NCI-H187 treated with DMSO at 0.1 percent for 48 hours (cell line): ENCODE measurements at places on chromosomes 1 and 21.

DNA sequence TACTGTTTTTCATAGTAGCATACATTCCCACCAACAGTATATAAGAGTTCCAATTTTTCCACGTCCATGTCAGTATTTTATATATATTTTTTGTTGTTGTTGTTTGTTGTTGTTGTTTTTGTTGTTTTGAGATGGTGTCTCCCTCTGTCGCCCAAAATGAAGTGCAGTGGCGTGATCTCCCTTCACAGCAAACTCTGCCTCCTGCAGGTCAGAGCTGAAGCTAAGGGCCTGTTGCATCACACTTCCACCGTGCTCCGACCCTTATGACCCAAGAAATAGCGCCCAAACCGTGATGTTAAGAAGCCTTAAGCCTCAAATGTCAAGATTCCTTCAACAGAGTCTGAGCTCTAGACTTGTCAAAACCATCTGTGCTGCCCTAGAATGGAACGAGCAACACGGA, 2032.3 kb downstream of the MRPL39 start:
- no peak for DNase-seq

DNA sequence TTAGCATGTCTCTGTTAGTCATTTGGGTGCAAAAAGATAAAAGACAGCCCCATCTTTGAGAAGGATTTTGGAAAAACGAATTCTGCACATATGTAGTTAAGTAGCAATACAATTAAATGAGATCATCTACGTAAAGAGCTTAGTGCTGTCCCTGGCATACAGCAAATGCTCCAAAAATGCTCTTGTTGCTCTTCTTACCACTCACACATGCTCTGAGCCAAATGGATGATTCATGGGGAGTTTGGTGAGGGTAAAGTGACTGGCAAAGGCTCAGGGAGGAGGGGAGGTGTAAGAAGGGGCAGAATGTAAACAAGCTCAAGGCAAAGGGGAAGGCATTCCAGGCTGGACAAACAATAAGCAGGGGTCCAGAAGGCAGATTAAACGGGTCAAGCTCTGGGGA, 191.9 kb downstream of the AK5 start:
- no peak for DNase-seq

DNA sequence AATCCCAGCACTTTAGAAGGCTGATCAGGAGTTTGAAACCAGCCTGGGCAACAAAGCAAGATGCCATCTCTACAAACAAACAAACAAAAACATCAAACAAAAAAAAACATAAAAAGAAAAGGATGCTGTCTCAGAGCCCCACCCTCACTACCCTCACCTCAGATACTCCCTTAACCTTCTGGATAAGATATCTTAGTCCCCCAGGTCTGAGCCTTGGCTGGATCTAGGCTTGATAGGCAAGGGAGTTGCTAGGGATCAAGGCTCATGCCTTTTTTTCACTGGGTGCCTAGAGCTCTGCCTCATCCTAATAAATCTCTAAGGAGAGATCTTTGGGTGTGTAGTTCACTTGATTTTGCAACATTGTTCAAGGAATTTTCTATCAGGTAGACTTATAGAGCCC, 7.4 kb downstream of the HDAC1 start:
- no peak for DNase-seq

- DNase-seq: no peak
These were observed 15.2 kb downstream of the CDK18 start for GRCh38 chr1:205519541-205520131.

- no peak for DNase-seq
These were observed 216.3 kb upstream of the CAMK1G start for GRCh38 chr1:209367061-209367772.

DNA sequence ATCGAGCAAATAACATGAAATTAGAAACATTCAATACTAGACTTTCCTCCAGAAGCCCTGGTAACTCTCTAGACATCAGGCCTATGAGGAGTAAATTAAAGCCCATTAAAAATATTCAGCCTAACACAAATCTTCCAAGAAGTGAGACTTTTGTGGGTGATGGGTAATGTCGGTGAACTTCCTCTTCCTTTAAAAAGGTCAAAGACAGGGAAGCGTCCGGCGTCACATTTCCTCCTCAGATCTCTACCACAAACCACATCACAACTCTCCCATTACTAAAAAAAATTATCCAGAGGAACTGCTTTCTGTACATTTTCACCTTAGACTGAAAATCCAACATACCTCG, 1.4 kb downstream of the EIF4G3 start:
- DNase-seq: no peak

GRCh38 chr1:31306278-31306677, 9.4 kb downstream of the ZCCHC17 start:
- DNase-seq: no peak

- DNase-seq: no peak
These were observed 3.9 kb upstream of the COL16A1 start for GRCh38 chr1:31707711-31708110.

- no peak for DNase-seq
These were observed 1.2 kb downstream of the ABCB10 start for GRCh38 chr1:229557200-229557850.

DNA sequence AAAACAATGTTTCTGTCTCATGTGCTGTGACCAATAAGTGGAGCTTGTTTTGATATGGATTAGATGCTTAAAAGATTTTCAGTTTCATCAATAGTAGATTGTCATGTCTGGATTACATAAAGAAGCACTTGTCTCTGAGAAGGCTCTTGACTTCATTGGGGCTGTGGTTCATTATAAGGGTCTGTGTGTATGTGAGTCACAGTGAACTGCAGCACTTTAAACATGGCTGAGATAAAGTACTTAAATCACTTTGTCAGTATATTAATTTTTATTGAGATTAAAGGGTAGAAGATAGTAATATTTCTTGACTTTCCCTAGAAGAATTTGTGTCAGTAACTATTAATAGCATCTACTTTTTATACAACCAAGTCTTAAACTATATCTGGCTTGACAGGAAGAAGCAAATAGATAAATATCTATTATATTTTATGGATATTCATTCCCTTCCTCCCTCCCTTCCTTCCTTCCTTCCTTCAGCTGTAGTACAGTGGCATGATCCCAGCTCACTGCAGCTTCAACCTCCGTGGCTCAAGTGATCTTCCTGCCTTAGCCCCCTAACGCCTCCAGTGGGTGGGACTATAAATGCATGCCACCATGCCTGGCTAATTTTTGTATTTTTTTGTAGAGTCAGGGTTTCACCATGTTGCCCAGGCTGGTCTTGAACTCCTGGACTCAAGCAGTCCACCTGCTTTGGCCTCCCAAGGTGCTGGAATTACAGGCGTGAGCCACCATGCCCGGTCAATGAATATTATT, 48.8 kb downstream of the ZFYVE9 start:
- DNase-seq: no peak

GRCh38 chr1:17239420-17239819, 9.5 kb upstream of the PADI3 start:
- peak; percentile 1 for DNase-seq

DNA sequence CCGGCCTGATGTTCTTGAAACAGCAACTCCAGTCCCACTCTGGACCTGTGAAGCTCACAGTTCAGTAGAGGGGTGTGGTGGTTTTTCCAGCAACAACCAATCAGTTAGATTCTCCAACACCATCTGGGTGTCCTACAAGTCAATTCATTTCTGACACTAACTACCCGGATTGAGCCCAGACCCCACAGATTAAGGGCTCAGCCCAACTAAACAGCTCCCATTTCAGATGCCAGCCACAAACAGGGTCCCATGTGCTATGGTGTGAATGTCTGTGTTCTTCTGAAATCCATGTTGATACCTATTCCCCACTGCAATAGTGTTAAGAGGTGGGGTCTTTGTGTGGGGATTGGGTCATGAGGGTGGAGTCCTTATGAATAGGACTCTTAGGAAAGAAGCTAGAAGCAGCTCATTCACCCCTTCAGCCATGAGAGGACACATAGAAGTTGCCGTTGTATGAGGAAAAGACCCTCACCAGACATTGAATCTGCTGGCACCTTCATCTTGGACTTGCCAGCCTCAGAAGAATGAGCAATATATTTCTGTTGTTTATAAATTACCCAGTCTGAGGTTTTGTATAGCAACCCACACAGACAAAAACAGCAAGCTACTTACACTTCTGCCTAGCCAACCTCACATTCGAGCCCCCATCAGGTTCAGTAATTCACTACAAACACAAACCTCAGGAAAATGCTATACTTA, 53.6 kb downstream of the IRF2BP2 start:
- DNase-seq: no peak

- no peak for DNase-seq
These were observed 71.2 kb upstream of the GJB5 start for GRCh38 chr1:34683616-34684015.

DNA sequence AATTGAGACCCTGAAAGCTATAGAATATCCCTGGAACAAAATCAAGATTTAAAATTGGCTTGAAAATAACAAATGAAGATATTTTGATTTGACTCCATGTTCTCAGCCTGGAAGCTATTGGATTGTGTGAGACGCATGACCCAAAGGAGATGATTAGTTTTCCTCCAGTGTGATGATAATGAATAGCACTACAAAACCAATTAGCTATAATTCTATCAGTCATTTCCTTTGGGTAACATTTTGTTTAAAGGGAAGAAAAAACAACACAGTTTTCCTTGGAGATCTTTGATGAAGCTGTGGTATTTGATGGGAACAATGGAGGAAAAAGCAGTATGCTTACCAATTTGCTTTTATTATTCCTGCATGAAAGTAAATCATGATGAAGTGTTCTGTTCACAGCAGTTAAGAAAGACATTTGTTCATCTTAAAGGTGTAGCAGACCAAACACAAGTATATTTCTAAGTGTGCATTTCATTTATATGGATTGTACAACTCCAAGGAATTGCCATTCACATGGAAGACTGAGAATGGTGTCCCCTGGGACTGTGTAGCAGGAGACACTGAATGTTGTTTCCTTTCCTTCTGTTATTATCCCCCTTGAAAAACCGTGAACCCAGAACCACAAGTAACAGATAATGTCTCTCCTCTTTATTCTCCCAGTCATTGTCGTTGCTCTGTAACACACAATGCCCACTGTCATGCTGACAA, 111.4 kb downstream of the CACHD1 start:
- peak; percentile 82 for DNase-seq

- no peak for DNase-seq
These were observed 1.2 kb downstream of the GPR153 start for GRCh38 chr1:6259491-6260362.

DNA sequence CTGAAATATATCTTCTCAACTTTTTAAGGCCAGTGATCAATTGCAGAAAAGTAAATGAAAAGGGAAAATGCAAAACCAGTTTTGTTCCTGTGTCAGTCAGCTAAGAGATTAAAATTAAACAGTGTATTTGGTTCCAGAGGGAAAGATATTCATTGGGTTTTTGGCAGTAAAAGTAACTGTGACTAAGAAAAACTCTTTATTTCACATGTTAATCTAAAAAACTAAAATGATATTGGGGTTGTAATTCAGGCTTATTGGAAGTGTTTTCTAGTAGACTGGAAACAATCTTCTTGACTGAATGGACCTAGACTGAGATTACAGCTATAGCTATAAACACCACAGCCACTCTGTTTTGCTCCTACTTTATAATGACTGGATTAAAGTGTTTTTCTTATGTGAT, 413.9 kb downstream of the ADGRL2 start:
- no peak for DNase-seq

DNA sequence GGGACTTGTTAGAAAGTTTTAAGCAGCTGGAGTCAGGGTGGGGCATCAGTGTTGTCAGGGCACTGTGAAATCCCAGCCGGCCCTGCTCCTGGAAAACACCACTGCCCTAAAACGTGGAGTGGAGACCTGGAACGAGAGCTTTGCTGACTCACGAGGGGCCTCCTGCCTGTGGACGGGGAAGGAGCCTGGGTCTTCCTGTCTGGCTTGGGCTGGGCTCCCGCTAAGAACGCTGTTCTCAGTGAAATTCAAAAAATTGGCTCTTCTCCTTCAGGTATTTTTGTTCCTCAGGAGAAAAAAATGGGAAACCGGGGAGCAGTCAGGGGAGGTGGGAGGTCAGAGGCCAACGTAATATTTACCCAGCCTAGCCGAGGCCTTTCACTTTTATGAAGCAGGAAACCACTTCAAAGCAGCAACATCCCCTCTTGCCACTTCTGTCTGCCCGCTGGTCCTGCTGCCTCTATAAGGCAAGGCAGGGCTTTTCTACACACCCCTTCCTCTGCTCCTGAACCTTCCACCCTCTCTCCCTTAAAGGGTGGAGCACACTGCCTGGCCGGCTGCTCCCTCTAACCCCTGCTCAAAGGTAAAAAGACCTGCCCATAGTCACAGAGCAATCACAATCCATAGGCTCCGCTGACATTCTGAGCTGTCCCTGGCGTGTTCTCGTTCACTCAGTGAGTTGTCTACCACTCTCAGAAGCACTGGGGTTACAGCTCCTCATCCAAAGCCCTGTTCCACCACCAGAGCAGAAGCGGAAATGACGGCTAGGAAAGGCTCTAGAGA, 8.0 kb downstream of the PLXNA2 start:
- DNase-seq: no peak

GRCh38 chr1:119449971-119450370, 35.0 kb downstream of the HSD3B2 start:
- DNase-seq: no peak
